NCI-H82 (cell line): ENCODE measurements at places on chromosomes 2 and 18.

- DNase-seq = no peak
Observed at GRCh38 chr18:73366713-73367112, 498.9 kb upstream of the NETO1 start.

DNA sequence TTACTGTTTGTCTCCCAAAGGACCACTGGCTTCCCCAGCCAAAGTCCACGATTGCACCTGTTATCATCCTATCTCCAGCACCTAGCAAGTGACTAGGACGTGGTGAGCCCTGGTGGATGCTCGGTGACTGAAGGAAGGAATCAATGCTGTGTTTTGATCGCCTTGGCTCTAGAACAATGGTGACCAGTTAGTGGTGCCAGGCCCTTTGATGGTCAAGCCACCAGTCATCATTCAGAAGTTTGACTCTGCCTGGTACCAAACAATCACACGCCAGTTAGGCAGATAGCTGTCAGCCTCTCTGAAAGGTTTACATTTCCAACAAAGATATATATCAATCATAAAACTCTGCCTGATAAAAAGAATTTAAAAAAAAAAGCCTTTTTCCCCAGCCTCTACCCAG lies 244.1 kb downstream of the SH3BP4 start:
- DNase-seq = no peak

GRCh38 chr2:42673989-42674579 lies 89.9 kb downstream of the OXER1 start:
- DNase-seq = no peak

DNA sequence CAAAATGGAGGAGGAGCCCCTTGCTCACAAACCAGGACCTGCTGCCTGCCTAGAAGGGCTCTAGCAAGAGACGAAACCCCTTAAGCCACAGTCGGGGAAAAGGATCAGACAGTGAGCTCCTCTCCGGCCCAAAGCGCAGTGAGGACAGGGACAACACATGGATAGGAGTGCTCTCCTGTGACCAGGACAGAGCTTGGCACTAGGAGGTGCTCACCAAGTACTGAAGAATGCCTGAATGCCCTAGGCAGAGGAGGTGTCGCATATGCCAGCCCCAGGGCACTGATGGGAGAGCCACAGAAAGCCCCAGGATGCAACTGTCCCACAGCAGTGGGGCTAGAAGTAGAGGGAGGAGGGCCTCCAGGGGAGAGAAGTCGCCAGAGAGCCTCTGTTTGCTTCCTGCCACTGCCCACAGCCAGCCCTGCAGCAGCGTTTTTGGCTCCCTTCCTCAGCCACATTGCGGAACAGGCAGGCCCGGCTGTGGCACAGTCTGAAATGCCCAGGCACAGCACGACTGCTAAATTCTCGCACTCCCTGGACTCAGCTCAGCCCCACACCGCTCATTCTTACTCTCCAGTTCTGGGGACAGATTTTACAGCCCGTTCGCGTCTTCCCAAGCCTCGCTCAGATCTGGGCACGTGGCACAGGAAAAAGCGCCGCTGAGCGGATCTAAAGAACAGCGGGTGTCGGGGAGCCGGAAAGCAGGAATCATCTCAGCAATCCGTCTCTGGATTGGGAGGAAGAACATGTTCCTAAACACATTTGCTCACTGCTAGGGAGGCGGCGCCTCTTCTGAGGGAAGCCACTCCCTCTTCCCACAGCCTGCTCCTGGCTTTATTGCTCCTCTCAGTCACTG lies 98.7 kb upstream of the POU3F3 start:
- no peak for DNase-seq

- DNase-seq = no peak
Observed at GRCh38 chr2:98833172-98833916, 102.4 kb upstream of the MGAT4A start.

GRCh38 chr18:58413667-58414628 lies 214.9 kb downstream of the ALPK2 start:
- no peak for DNase-seq

GRCh38 chr2:167582619-167583018 lies 664.8 kb downstream of the STK39 start:
- peak; percentile 89 for DNase-seq

- DNase-seq = no peak
Observed at GRCh38 chr2:52805901-52806410, 961.6 kb upstream of the CHAC2 start.

GRCh38 chr2:97979904-97980303 lies 15.8 kb downstream of the TMEM131 start:
- no peak for DNase-seq

DNA sequence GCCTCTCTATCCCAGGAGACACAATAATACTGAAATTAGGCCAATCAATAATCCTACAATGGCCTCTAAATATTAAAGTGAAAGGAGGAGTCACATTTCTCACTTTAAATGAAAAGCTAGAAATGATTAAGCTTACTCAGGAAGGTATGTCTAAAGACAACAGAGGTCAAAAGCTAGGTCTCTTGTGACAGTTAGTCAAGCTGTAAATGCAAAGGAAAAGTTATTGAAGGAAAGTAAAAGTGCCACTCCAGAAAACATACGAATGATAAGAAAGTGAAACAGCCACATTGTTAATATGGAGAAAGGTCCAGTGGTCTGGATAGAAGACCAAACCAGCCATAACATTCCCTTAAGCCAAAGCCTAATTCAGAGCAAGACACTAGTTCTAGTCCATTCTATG lies 9.5 kb downstream of the SESTD1 start:
- DNase-seq = no peak

DNA sequence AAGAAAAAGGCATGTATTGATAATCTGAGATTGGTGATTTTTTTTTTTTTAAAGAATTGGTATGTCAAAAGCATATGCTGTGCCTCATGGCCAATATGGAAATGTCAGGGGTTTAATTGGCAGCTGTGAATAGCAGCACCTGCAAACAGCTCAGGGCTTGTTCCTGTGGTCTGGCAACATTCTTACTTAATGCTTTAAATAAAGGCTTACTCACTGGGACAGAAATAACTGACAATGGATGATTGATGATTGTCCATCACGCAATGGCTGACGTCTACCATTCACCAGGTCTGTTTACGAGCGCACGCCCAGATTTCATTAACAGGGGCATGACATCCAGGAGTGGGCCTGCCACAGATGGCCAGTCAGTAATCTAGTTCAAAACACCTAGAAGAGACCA lies 66.7 kb downstream of the ETAA1 start:
- peak; percentile 69 for DNase-seq

DNA sequence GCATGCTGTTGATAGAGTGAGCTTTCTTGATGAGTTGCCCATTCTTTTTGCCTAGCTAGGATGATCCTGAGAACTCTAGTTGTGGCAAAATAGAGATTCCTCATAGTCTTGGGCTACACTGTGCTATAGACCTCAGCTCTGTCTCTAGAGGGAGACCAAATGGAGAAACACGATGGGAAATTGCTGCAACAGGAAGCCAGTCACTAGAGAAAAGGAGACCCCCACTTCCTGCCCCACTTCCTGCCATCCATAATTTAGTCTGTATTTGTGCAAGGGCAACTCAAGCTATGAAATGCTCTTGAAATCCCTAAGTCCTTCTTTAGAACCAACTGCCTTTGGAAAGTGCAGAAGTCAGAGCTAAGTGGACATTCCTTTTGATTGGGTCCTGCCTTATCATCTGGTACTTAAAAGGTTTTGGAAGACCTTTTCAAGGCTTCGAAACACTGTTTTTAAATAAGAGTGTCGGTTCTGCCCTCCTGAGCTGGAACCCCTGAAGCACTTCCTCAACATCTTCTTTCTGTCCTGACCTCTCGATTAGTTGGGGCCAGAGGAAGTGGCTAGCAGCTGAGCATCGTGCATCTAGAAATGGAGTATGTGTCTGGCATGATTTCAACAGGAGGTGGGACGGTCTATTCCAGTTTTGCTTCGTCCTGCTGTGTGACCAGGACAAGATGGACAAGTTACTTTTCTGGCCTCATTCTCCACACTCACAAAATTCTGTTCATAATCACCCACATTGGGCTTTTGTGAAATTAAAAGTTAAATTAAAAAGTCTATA lies 8.6 kb upstream of the KCNE4 start:
- no peak for DNase-seq

- DNase-seq = no peak
Observed at GRCh38 chr2:84755096-84755495, 125.8 kb downstream of the TRABD2A start.

DNA sequence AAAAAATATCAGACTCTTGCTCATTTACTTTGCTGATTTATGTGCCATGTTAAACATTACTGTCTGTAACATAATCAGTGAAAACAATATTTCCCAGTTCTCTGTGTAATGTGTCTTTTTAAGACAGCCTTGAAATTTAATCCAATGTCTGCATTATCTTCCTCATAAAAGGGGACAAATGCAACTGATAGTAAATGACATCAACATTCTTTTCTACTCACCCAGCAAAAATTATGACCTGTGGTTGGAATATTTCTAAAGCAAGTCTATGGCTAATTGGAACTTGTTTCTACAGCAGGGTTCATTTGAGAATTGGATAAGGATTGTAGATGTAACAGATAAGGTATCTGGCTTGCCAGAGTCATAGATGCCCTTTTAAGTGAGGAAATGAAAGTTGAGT lies 34.8 kb downstream of the C1D start:
- DNase-seq = no peak

- DNase-seq = no peak
Observed at GRCh38 chr18:22981274-22982133, 48.4 kb downstream of the RBBP8 start.
